Esophagus mucosa (tissue), 1 donor: ENCODE measurements at places on chromosomes 6 and 20. TPM values are rescaled to one million over a fixed set of nuclear protein-coding genes. Genes with fewer than 3 reads are reported as not detected.

Gene INSM1
- not detected for total RNA-seq

GRCh38 chr6:4645713-4646360 is 130.4 kb upstream of the CDYL start:
- no peak for ATAC-seq

- ATAC-seq, result no peak
These were observed 34.6 kb upstream of the EPHA7 start for GRCh38 chr6:93453956-93454355.

DNA sequence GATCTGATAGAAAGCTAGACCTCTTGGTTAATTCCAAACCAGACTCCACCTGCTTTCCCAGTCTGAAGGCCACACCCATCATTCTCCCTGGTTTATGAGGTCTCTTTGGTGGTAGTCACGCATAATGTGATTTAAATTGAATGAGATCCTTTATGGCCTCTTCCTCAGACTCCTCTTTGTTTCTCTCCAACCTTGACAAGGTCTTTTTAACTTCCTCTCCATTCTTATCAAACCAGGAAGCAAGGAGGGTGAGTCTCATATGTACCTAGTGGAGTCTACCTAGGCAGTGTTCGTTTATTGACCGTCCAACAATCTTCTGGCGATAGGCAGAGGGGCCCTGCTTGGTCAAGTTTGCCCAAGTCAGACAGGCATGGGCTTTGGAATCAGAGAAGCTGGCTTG is 184.2 kb upstream of the LAMP5 start:
- no peak for ATAC-seq

GRCh38 chr20:47031821-47032220 is 137.2 kb downstream of the EYA2 start:
- ATAC-seq, result no peak

- no peak for ATAC-seq
These were observed 50.4 kb downstream of the NOL4L start for GRCh38 chr20:32534661-32535240.

DNA sequence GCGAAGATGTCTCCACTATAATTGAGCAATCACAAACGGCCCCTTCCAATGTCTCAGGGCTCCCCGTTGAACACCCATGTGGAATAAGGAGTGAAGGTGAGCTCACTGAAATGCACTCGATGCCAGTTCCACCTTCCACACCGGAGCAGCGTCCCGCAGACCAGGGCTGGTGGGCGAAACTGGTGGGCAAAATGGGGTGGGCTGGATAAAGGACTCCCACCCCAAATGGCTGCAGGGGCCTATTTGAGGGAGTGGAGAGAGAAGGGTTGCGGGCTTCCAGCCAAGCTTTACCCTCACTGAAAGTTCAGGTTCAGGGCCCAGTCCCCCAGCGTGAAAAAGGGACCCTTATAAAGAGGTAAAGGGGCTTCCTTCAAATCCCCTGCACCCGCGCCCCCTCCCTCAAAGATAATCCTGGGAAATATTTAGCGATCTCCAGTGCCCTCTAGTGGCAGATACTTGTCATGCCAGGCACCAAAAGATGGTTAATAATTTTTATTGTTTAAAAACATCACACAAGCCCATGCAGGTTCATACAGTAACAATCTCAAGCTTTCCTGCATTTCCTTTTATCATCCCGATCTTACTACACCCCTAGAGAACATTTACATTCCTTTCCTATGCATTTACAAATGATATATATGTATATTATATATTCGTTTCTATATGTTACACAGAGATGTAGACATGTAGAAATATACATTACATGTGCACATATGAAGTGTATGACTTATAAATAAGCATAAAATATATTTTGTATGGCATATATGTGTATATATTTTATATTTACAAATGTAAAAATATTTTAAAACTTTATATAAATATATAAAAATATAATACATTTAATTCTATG is 58.2 kb upstream of the NKX2-2 start:
- ATAC-seq, result no peak

DNA sequence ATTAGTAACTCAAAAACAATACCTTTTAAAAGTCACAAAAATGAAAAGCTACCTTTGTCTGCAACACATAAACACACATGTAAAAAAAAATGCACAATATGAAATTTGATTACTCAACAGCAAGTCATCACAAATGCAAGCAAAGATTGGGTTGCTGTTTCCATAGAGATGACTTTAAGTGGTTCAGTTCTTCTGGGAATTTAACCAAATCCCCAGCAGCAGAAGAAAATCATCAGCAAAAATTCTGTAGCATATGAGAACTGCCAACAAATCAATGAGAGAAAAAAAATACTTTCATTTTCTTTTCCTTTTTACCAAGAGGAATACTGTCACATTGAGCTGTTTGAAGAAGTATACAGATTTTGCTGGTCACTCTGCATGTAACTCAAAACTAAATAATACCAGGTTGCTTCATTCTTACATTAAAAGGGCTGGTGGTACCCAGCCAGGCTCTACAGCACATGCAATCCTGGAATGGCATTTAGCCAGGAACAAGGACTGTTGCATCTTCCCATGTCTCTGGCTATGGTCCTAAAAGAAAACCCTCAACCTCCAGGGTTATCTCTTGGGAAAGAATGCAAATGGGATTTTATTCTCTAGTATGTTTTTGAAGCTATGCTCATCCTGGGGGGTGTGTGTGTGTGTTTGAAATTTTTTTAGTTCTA is 158.3 kb downstream of the OPRM1 start:
- no peak for ATAC-seq

Gene HMGN4
- total RNA-seq, result 29.9 TPM
